ENCODE measurements at places on chromosomes 16 and 17.

DNA sequence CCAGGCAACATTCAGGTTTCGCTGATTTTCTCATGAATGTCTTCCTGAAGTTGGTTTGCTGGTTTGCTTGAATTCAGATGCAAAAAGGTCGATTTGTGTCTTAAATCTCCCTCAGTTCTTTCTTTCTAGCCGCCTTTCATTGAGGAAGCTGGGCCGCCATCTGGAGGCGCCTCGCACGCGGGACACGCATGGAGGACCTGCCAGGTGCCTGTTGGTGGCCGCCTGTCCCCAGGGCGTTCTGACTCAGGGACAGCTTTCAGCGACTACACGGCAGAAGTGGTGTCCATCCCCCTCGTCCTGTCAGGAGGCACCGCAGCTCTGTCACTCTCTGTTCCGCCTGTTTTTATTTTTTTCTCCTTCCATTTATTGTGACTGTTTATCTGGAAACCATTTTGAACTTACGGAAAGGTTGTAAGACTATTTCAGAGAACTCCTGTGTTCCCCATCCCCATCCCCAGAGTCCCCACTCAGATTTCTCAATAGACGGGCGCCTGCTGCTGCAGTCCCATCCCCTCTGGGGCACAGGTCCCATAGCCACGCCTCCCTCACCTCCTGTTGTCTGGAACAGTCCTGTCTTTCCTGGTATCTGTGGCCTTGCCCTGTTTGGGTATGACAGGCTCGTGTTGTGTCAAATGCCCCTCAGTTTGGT lies 33.2 kb downstream of the COX4I1 start:
- DNase-seq: no peak

- peak; percentile 39 for DNase-seq
These were observed 204.5 kb upstream of the RPL38 start for GRCh38 chr17:73998653-73999645.

GRCh38 chr17:49224198-49224996 lies 6.2 kb downstream of the PHOSPHO1 start:
- DNase-seq: no peak

DNA sequence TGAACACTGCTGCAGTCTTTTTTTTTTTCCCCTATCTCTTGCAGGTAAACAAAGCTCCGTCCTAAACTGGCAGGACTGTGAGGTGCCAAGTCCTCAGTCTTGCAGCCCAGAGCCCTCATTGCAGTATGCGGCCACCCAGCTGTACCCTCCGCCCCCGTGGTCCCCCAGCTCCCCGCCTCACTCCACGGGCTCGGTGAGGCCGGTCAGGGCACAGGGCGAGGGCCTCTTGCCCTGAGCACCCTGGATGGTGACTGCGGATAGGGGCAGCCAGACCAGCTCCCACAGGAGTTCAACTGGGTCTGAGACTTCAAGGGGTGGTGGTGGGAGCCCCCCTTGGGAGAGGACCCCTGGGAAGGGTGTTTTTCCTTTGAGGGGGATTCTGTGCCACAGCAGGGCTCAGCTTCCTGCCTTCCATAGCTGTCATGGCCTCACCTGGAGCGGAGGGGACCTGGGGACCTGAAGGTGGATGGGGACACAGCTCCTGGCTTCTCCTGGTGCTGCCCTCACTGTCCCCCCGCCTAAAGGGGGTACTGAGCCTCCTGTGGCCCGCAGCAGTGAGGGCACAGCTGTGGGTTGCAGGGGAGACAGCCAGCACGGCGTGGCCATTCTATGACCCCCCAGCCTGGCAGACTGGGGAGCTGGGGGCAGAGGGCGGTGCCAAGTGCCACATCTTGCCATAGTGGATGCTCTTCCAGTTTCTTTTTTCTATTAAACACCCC lies 13.8 kb downstream of the IL34 start:
- no peak for DNase-seq

GRCh38 chr17:19260958-19261357 lies 23.8 kb downstream of the EPN2 start:
- no peak for DNase-seq

- no peak for DNase-seq
These were observed 658 bp downstream of the RAB5C start for GRCh38 chr17:42153919-42154742.

DNA sequence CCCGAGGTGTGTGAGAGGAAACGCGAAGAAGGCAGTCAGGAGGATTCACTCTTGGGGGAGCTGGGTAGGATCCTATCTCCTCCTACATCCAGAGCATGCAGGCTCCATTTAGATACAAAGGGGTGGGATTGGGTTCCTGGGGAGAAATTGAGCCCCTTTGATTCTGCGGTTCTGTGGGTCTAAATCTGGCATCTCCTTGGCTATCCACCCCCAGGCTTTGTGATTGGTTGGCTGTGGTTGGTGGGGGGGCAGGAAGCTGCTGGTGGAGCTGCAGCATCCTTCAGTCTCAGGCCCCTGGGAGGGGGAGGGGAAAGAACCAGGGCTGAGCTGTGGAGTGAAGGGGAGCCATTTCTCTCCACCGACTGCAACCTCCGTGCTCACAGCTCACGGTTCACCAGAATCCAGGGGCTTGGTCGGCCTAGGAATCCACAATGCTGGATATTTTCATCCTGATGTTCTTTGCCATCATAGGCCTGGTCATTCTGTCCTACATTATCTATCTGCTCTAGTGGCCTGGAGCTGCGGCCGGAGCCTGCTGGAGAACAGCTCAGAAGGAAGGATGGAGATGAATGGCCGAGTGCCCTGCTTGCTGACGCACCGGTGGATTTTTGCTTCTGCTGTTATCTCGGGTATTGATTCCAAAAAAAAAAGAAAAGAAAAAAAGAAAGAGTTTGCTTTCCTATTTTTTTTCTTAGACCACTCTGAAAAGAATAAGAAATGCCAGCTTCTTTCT lies at the start of gene LASP1NB:
Gene LASP1NB (plus strand): TSS at position 352 of the 733 bp plus-strand sequence.
- DNase-seq: peak; percentile 9

DNA sequence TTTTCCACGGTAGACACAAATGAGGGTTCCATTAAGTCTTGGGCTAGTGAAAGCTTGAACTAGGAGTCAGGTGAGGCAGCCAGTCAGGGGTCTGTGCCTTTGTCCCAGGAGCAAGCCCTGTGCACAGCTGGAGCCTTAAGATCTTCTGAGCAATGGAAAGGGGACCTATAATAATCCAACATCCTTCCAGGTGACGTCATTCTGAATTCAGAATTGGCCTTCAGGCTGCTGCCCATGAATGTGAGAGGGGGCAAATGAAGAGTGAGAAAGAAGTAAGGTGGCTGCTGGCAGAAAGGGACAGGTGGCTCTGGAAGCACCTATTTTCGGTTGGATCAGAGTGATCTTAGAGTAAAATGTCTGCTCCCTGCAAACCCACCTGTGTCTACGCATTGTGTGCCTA lies 488.1 kb upstream of the CDH5 start:
- DNase-seq: no peak

- DNase-seq: no peak
These were observed 188.0 kb upstream of the GSE1 start for GRCh38 chr16:85425074-85425662.

GRCh38 chr17:52120465-52120864 lies 38.0 kb downstream of the CA10 start:
- no peak for DNase-seq

DNA sequence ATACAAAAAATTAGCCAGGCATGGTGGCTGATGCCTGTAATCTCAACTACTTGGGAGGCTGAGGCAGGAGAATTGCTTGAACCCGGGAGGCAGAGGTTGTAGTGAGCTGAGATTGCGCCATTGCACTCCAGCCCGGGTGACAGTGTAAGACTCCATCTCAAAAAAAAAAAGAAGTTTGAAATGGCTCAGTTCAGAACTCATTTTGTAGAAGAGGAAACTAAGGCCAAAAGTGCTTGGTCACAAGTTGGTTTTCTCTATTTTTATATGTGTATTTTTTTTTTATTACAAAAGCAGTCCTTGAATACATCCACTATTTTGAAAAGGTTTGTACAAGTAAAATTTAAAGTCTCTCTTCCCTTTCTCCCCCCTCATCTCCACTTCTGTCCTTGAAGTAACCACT lies 5.5 kb downstream of the TAC4 start:
- no peak for DNase-seq

- no peak for DNase-seq
These were observed 41.5 kb upstream of the CBFA2T3 start for GRCh38 chr16:89018282-89019158.

GRCh38 chr16:85209526-85210121 lies 97.4 kb upstream of the CIBAR2 start:
- DNase-seq: no peak

GRCh38 chr16:66522816-66523590 lies 26.9 kb downstream of the TK2 start:
- DNase-seq: no peak

- no peak for DNase-seq
These were observed 9.3 kb downstream of the SLC46A1 start for GRCh38 chr17:28396635-28397239.

DNA sequence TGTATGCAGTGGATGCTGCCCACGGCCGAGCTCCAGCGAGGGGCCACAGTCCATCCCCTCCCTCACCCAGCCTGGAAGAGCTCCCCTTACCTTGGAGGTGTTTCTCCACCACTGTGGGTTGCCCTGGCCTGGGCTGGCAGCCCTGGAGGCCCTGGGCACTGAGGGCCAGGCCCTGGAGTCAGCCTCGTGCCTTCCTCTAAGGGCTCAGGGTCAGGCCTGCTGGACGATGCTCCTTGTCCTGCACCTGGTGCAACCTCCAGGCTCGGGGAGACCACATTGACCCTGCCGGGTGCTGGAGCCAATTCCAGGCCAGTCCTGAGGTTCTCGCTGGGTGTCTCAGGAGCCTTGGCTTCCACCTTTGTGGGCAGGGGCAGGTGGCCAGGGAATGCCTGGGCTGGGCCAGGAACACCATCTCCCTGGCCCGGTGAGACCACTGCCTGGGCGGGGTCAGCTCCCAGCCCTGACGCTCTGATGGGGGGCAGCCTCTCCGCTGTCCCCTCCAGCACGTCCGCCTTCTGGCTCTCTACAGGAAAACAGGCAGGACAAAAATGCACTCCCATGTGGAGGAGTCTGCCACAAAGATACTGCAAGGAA lies 10.4 kb downstream of the MYLK3 start:
- DNase-seq: no peak

- DNase-seq: no peak
These were observed 9.1 kb downstream of the CA4 start for GRCh38 chr17:60158751-60159478.

GRCh38 chr16:48335961-48336360 lies 49.3 kb downstream of the SIAH1 start:
- no peak for DNase-seq

GRCh38 chr17:78113804-78114785 lies 14.5 kb downstream of the TMC6 start:
- no peak for DNase-seq

- no peak for DNase-seq
These were observed 12.5 kb downstream of the CAPN15 start for GRCh38 chr16:539901-540530.

GRCh38 chr17:44781551-44782325 lies 22.9 kb downstream of the ADAM11 start:
- DNase-seq: no peak

DNA sequence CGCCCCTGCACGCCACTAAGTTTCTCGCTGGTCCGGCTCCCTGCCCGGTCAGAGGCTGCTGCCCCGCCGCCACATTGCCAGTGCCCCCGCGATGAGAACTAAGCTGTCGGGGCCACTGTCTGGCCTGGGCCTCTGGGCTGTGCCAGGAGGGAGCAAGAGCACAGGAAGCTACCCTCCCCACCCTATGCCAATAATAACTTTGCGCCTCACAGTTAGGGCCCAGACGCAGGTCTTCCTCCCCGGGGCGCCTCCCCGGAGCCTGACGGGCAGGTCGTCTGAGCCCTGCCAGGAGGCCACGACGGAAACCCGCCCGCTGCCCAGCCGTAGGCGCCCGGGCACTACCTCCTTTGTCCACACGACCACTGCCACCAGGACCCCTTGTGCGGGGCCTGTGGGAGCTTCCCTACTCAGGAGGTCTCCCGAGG lies 1.5 kb downstream of the ZFPM1 start:
- DNase-seq: peak; percentile 24

DNA sequence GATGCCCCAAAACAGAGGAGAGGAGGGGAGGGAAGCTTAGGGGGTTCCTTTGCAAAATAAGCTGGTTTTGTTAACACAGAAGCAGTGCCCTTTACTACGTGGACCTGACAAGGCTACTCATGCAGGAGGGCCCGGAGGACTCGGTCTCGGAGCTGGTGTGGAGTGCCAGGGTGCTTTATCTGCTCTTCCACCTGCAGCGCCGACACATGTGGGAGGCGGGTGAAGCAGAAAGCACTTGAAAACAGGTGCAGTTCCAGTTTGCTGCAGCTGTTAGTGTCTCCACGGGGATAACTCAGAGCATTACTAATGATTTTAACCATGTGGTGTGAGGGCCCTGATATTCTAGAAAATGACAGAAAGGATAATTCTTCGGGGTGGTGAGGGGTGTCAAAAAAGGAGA lies 35.0 kb upstream of the MNT start:
- DNase-seq: no peak

DNA sequence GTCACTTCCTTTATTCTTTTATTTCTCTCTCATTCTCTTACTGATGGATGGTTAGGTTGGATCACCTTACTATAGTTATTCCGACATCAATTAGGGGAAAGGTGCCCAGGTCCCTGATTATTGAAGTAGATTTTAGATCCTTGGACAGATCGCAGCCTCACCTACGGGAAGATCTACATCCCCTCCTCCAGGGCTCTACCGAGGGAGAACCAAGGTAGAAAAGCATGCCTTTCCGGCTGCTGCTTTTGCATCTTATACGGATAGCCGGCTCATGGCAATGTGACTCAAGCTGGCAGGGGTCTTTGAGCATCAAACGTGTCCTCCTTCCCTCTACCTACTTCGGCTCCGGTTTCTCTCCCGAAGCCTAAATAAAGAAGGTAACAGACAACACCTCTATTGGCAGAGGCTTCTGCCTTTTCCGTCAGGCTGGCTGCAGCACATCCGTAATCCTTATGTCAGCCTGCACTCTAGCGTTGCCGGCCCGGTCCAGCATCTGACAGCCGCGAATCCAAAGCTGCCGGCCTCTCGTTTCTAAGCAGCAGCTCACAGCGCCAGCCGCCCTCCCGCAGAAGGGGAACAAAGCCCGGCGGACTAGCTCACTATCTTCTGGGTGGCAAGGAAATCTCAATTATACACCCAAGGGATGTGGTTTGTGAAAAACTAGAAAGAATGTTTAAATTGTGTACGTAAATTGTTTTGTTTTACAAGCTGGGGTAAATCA lies 46.9 kb downstream of the IRX6 start:
- DNase-seq: no peak

All from stimulated activated CD8-positive, alpha-beta memory T cell treated with anti-CD3 and anti-CD28 coated beads, Interleukin-7, amount 100 ng/mL, for 1 hour (primary cell).